Fibroblast of pulmonary artery (primary cell): ENCODE measurements at places on chromosomes 1 and 21.

DNA sequence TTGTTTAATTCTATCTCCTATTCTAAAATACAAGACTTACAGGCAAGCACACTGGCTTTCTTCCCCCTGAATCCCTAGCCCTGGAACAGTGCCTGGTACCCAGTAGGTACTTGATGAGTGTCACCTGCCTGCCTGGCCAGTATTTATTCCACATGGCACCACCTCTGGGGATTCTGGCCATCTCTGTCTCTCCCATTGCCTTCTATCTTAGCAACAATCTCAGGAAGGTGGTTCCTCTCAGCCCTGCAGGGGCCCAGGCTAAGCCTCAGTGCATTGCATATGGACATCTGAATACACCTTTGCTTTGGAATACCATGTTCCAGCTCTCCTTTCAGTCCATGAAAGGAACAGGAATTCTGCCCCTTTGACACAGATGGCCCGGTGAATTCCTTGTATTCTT is 81.0 kb downstream of the HIVEP3 start:
- DNase-seq = no peak

DNA sequence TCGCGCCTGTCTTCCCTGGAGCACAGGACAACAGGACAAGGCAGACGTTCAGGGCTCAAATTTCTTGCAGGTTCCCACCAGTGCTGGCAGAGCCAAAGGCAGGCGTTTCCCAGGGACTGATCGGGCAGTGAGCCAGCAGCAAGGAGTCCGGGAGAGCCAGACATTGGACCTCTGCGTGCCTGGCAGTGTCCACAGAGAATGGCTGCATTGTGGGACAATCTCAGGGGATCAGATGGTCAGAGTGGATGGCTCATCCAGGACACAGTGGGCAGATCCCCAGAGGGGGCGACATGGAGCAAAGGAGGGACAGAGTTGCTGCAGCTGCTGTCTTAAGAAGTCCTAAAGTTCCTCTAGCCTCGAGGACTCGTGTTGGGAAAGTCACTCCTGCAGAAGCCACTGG is 4.6 kb downstream of the TMEM63A start:
- DNase-seq = peak; percentile 59

DNA sequence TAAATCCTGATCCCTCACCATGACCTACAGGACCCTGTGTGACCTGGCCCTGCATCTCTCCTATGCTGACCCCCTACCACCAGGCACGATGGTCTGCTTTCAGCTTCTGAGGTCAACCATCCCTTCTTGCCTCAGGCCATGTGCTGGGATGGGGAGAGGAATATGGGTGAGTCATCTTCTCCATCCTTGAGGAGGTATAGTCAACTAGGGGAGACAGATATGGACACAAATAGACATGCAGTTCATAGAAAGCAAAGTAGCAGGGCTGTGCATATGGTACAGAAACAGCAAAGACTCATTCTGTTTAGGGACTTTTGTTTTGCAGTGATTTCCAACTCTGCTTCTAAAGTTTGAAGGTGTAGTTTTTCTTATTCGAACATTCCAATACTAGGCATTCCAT is 250.8 kb upstream of the FGGY start:
- no peak for DNase-seq

DNA sequence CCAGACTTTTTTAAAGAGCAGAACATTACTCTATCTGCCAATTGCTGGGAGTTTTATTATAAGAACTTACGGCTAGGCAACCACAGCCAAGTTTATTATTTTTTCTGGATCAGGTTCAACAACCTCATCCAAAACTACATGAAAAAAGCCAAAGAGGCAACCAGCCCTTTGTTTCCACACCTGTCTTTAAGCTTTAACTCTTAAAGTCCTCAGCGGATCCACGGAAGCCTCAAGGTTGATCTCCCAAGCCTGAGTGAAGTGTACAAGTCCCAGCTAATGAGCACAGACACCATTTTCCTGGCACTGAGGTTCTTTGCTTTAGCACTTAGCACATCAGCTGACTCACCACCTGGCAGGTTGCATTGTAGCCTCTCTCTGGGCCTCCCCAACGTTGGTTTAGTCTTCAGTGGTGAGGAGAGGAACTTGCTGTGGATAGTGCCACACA is 143.1 kb downstream of the TGFBR3 start:
- peak; percentile 63 for DNase-seq

DNA sequence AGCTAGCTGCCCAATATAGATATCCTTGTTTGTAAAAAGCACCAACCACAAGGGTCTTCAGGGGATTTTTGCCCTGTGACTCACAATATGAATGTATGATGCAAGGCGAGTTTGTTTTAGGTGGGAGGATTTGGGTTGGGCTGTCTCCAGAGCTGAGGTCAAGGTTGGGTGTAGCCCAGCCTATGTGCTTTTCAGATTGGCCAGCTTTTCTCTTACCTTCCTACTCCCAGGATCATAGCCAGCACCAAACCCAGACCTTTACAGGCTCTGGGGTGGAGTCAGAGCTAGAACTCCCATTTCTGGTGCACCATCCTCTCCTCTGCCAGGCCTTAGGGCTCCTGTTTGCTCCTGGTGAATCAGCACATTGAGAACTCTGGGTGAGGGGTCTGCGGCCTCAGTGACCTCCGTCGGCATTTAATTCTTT is 55.6 kb upstream of the GCLM start:
- peak; percentile 62 for DNase-seq

DNA sequence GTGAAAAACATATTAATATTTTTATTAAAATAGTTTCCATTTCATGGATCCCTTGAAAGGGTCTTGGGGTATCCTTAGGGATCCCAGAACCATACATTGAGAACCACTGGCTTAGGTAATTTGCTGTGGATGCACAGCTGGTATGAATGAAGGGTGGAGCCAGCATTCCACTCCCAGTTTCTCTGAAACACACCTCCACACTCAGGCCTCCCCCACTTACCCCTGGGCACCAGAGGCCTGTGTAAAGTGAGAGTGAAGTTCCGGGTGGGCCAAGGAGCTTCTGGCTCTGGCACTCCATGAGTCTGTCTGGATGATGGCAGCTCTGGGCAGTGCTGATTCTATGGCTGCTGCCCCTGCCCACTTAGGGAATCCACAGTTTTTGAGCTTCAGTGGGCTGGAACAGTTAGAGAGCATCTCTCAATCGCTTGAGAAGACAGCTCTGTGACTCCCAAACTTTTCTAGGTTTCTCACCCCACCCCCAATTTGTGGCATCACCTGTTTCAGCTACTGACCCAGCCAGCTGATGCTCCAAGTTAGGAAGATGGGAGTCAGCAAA is 57.8 kb upstream of the CD1D start:
- DNase-seq = no peak
